ENCODE measurements at places on chromosomes 3 and 15. TPM values are rescaled to one million over a fixed set of nuclear protein-coding genes. Genes with fewer than 3 reads are reported as not detected.

- no peak for DNase-seq
These were observed 2.2 kb upstream of the CD86 start for GRCh38 chr3:122052968-122053367.

DNA sequence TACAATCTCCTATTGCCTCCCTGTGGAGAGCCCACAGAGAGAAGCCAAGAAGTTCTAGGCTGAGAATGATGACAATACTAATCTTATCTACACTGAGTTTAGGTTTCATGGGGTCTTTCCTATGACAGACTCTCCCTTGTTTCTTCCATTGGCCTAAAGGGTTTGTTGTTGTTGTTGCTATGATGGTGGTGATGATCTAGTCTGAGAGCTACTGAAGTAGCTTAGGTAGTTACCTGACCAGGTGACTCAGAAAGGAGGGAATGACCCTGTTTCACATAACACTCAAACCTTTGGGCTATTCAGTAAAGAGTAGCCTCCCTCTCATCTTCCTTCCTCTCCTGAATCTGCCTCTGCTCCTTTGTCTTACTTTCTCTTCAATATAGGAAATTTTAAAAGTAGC is 170.2 kb downstream of the GMNC start:
- no peak for DNase-seq

- no peak for DNase-seq
These were observed 354.5 kb upstream of the SOX14 start for GRCh38 chr3:137409584-137409983.

- DNase-seq, result no peak
These were observed 49.7 kb downstream of the SEMA5B start for GRCh38 chr3:122977746-122978466.

- no peak for DNase-seq
These were observed 22.4 kb downstream of the ARL8B start for GRCh38 chr3:5144316-5144994.

DNA sequence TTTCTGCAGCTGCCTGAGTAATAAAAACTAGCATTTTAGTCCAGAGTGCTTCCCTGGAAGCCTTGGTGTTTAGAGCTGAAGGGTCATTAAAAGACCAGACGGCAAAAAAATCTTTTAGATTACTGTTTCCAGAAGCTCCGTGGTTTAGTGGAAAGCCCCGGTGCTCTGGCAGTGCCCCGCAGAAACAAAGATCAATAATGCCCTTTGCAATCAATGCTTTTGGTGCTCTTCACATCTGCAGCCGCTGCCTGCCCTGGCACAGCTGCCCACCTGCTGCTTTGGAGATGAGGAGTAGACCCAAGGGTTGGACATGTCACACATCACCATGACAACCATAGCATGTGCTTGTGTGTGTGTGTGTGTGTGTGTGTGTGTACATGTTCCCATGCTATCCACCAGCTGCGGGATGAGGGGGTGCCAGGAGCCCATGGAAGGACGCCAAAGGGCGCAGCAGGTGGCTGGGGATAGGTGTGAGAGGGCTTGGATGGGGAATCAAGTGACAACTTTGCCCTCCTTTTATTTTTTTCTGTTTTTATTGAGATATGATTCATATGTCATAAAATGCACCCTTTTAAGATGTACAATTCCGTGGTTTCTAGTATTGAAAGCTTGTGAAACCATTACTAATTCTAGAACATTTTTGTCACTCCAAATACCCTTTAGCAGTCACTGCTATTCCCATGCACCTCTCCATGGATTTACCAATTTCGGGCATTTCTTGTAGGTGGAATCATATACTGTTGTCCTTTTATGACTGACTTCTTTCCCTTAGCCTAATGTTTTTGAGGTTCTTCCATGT is 75.7 kb upstream of the KLHL25 start:
- no peak for DNase-seq

GRCh38 chr3:74119221-74119620 is 494.5 kb upstream of the PDZRN3 start:
- DNase-seq, result no peak

GRCh38 chr3:16820485-16820884 is 64.3 kb upstream of the PLCL2 start:
- no peak for DNase-seq

DNA sequence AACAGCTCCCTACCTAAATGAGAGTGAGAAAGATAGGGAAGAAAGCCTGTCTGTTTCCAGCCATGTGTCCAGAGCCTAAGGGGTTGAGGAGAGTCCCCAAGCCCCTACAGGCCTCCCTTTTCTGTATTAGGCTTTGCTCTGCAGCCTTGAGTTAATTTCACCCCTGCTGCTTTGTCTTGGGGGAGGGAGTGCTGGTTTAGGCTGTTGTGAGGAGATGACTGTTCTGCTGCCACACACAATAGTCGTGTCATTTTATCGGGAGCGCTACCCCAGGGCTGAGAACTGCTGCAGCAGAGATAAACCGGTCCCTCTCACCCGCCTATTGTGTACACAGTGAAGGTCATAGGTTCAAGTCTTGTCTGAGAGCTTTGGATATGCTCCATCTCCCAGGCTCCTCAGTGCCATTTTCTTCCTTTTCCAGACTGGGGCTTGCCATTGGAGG is 1.4 kb downstream of the ZNF609 start:
- DNase-seq, result no peak

DNA sequence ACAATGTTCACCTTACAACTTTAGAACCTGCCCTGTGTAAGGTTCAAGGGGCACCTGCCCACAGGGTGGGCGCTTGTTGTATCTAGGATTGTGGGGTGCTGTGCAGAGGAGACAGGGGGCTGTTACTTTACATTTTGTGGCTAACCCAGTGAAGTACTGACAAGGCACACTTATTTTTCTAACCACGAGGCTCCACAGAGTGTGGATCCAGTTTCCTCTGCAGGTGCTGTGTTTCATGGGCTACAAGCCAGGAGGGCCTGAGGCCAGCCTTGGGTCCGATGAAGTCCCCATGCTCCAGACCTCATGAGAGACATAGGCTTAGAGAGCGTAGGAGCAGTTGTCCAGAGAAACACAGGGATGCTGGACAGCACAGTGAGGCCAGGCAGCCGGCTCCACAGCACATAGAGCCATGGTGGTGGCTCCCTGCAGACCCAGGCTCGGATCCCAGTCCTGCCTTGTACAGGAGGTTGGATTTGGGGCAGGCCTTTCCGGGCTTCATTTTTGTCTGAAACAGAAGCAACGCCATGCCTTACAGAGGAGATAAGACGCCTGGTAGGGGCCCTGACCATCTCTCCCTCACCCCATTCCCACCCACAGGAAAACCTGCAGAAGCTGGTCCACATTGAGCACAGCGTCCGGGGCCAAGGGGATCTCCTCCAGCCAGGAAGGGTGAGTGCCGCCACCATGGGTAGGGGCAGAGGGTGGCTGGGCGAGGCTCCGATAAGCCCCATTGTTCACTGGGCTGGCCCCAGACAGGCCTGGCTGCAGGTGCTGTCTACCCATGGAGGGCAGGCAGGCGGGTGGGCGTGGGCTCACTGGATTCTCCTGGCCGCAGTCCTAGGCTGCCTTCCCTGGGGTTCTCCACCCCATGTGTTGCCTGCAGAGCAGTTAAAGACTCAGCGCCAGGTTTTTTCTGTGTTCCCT is 40.1 kb upstream of the NR2C2 start:
- DNase-seq, result no peak

DNA sequence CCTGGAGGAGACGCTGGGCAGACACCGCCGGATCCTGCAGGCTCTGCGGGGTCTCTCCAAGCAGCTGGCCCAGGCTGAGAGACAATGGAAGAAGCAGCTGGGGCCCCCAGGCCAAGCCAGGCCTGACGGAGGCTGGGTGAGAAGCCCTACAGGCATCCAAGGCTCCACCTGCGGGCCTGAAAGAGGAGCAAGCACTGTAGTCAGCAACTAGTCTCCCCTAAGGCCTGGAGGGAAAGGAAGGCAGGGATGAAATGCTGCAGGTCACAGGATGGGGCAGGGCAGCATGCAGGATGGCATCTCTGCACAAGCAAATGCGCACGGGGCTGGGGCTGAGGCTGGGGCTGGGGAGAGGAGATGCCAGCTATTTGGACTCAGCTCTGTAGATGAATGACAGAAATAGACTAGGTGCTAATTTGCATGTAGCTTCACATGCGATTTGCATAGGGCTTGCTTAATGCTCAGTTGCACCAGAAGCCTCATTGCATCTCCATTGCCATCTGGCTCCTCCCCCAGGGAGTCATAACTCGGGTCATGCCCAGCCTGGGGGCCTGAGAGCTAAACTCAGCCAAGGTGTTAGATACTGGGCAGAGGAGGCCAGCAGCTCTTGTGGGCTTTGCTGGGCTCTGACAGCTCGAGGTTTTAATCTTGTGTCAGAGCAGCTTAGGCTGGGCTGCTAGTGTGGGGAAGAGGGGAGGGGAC is 5.2 kb upstream of the CPLX3 start:
- no peak for DNase-seq

GRCh38 chr3:114841515-114841914 is 305.6 kb downstream of the ZBTB20 start:
- DNase-seq, result no peak

DNA sequence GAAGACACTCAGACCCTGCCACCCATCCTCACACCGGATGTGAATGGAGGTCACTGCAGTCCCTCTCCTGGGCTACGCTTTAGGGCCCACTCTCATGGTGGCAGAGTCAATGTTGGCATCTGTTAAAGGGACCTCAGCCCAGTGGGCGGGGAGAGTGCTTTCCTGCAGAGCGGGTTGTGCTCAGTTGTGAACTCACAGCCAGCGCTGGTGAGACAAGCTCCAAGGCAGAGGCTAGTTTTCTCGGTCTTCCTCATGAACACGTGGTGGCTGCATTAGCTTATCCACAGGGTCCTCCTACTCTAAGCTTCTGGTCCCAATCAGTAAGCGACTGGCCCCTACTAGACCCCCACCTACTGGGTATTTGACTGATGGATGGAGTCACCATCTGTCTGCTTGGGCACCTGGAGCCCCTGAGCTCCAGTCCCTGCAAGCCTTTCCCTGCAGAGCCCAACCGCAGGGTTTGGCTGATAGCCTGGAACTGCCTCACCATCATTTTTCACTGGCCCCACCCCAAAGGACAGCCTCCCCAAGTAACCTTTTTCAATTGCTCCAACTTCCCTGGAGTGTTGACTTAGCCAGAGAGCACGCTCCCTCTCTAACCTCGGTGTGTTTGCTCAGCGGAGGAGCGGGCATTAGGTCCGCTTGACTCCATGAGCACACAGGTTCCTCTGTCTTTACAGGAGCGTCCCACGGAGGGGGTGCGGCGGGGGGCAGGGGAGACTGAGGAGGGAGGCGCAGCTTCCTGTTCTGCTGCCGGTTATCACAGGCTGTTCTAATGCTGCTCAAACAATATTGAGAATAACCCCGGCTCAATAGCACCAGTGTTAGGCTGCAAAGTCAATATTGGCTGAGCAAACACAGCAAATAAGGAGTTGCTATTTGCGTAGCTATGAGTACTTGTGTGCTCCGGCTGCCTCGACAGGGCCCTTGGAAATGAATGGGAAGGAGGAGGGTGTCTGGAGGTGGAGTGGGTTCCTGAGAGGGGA is 141.7 kb downstream of the RPLP1 start:
- peak; percentile 49 for DNase-seq

GRCh38 chr3:24088782-24089181 is 143.7 kb downstream of the NR1D2 start:
- no peak for DNase-seq

DNA sequence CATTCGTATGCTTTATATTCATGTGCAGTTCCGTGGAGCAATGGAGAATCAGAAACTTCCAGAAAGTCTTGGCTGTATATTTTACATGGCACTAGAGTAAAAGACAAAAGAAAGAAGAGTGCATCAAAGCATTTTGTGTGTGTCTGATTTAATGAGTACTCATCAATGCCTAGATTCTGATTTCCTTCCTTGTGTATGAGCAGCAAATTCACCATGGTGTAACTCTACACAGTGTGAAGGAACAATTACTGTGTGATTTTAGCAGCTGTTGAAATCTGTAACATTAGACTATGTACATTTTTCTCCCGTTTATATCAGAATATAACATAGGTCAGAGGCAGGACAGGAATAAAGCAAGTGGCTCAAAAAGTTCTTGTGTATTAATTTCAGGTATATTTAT is 102.0 kb upstream of the TSC22D2 start:
- no peak for DNase-seq

GRCh38 chr3:133874761-133875438 is 20.8 kb downstream of the RAB6B start:
- DNase-seq, result no peak

GRCh38 chr3:142243134-142243533 is 17.7 kb upstream of the GK5 start:
- DNase-seq, result no peak

DNA sequence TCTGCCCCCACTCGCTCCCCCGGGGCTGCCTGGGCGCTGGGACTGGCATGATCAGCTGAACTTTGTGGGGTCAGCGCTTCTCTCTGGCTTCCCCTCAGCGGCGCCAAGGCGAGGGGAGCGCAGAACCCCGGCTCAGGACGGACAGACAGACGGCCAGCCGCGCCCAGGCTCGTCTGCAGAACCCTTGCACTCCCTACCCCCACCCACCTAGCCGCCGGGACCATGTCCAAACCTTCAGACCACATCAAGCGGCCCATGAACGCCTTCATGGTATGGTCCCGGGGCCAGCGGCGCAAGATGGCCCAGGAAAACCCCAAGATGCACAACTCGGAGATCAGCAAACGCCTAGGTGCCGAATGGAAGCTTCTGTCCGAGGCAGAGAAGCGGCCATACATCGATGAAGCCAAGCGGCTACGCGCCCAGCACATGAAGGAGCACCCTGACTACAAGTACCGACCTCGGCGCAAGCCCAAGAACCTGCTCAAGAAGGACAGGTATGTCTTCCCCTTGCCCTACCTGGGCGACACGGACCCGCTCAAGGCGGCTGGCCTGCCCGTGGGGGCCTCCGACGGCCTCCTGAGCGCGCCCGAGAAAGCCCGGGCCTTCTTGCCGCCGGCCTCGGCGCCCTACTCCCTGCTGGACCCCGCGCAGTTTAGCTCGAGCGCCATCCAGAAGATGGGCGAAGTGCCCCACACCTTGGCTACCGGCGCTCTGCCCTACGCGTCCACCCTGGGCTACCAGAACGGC is 621 bp downstream of the SOX14 start:
- DNase-seq, result no peak

GRCh38 chr3:121896823-121897222 is 2.6 kb downstream of the SLC15A2 start:
- DNase-seq, result no peak

The ITIH1 gene
- not detected for polyA plus RNA-seq

The DNASE1L3 gene
- polyA plus RNA-seq, result 2.5 TPM

The CRYGS gene
- polyA plus RNA-seq, result 3.4 TPM

The TM4SF4 gene
- polyA plus RNA-seq, result 2.8 TPM

The ATP2C1 gene
- polyA plus RNA-seq, result 110 TPM

The SLC9C1 gene
- polyA plus RNA-seq, result 0.72 TPM

The FES gene
- 23.0 TPM for polyA plus RNA-seq

The SLC24A5 gene
- 0.23 TPM for polyA plus RNA-seq

All from left renal pelvis (tissue), 4 donors.